ENCODE measurements at places on chromosomes 12 and 14.

DNA sequence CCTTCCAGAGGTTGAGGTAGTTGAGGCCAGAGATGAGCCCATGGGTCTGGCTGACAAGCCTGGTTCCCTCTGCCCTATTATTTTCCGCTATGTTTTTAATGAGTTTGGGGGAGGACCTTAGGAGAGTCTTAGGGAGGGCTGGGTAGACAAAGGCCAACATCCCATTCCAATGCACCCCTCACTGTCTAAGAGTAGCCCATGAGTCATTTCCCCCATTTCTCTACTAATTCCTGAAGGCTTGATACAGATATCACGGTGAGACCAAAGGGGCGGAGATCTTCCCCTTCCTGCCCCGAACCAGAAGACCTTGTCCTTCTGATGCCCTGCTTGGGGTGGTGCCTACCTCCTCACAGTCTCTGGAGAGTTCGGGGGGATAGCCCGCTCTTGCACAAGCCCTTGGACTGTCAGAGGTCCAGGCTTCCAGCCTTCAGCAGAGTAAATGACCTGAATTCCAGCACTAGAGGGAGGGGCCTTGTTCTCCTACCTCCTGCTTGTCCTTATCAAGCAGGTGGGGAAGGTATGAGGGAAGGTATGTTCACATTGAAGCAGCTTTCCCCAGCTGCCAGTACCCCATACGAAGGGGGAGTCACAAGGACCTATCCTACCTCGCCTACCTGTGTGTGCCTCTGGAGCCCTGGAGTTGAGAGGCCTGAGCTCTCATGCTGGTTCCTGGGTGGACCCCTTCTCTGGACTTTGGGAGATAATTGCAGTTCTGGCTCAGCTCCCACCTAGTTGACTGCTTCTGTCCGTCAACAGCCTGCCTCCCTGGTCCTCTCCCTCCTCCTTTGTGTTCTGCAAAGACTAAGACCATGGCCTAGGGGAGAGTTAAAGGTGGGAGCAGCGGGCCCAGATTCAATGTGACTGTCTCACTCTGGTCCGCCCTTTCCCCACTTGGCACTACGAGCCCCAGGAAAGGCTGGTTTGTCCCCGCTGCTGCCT, 3.7 kb downstream of the PSMB11 start:
- DNase-seq, result no peak

DNA sequence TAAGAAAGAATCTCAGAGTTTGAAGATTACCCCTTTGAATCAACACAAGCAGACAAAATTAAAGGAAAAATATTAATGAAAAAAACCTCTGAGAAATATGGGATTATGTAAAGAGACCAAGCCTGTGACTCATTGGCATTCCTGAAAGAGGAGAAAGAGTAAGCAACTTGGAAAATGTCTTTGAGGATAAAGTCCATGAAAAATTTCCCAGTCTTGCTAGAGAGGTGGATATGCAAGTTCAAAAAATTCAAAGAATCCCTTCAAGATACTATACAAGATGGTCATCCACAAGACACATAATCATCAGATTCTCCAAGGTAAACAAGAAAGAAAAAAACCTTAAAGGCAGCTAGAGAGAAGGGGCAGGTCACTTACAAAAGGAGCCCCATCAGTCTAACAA, 13.3 kb downstream of the SLCO1B1 start:
- no peak for DNase-seq

DNA sequence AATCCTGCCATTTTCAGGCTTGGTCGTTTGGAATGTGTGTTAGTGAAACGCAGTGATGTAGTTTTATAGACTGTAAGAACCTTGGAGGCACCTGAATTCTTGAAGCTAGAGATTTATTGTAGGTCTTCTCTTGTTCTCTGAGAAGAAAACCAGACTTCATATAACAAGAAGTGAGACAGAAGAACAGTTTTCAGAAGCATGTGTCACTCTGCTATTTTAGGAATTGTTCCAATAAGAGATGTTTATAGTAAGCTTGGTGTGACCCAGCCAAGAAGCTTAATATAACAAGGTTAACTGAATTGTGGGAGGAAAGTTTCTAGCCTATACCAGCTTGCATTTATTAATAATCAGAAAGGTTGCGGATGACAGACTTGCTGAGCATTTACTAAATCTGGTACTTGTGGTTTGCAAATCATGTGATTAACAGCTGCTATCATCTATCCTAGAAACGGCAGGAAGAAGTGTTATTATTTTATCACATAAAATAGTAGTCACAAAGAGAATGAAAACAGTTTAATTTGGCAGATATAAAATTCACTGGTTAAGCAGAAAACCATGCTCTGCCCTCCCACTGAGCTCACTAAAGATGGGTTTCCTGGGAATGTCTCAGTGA, 49.2 kb upstream of the BCAT1 start:
- DNase-seq, result no peak

DNA sequence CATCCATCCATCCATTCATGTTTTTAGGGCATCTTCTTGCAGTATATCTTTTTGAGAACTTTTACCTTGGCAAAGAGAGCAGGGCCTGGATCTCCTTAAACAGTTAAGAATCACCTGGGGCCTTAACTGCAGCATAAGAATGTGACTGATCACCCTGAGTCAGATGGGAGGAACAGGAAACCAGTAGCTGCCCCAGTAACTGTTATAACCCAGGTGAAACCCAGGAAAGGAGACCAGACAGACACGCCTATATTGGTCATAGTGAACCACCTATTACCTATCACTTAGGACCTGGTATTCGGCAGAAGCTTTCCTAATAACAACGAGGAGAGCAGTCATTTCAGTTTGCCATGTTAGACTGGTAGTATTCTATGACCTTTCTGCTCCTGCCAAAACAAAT, 43.4 kb upstream of the NR2C1 start:
- no peak for DNase-seq

GRCh38 chr14:37167151-37168047, 5.0 kb downstream of the SLC25A21 start:
- DNase-seq, result no peak

Measured in stimulated activated naive CD4-positive, alpha-beta T cell treated with Interleukin-2 at 50 U/mL for 16 hours (primary cell).